ENCODE measurements at places on chromosomes 2 and 18.

DNA sequence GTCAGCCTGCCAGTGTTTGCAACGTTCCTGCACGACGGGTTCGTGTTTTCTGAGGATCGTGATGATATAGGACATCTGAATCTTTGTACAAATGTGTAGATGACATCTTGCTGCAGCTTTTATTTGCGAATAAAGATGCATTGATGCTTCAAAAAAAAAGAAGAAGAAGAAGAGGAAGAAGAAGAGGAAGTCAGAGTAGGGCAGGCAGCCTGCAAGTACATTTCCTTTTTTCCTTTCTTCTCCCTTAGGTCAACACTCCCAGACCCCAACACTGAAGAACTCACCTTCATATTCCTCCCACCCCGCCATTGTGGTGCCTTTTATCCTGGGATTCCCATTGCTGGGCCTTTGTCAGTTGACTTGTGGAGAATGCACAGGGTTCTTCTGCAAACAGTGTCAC, 91.5 kb downstream of the FHOD3 start:
- no peak for DNase-seq

GRCh38 chr2:114442510-114442909, at the start of gene DPP10:
Gene DPP10 (plus strand): TSS chr2:114442641.
- no peak for DNase-seq

DNA sequence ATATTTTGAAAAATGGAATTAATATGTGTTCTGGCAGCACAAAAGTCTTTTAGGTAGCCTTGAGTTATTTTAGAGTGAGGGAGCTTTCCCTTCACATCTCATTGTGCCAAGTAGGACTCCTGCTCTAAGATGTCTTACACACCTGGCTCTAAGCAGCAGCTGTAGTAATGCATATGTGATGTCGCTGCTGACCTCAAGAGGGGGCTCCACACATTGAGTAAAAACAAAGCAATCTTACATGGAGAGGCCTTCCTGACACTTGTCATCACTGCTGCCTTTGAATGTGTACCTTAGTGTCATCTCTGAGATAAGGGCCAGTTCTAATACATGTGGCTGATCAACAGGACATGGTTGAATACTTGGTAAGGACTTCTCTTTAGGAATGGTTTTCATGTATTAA, 75.8 kb downstream of the ACTR3 start:
- no peak for DNase-seq

DNA sequence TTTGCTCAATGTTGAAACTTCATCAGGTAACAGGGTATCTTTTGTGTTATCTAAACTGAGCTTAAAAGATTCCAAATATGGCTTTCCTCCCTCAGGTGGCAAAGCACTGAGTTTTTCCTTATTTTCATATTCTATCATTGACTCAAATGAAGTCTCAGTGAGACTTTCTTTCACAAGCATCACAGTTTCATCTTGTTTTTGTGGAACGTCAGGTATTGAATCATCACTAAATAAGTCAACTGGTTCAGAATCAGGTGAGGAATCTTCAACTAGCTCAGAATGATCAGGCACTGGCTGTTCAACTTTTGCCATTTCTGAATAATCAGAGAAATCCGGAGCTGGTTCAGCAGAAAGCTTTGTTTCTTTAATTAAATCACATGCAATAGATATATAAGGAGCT, 24.6 kb downstream of the RTN4 start:
- DNase-seq = no peak

GRCh38 chr2:229350117-229350805, 79.2 kb upstream of the PID1 start:
- no peak for DNase-seq

- DNase-seq = no peak
These were observed at the start of gene KCNIP3 for GRCh38 chr2:95296880-95297487. Gene KCNIP3 (plus strand): TSS chr2:95297347. CDS start chr2:95297439, 92 bp downstream.

DNA sequence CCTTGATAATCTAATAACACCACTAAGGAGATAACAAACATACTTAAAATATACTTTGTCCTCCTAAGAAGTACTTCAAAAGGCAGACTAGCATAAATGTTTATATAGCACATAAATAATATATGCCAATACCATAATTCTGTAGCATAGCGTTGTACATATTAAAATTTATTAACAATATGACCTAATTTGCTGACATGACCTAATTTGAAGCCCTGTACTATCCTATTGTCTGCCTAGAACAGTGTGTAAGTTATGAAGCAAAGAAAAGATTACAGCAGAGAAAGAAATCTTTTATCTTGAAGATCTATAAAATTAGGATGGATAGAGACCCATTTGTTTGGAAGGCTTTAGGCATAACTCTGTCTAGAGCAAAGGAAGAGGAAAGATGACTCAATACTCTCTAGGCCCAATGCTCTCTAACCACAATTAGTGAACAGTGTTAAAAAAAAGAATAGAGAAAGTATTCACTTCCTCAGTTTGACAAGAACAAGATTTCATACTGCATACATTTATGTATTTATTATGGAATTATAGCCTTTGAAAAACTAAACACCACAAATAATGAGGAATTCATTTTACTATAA, 231.3 kb downstream of the ZRANB3 start:
- no peak for DNase-seq

DNA sequence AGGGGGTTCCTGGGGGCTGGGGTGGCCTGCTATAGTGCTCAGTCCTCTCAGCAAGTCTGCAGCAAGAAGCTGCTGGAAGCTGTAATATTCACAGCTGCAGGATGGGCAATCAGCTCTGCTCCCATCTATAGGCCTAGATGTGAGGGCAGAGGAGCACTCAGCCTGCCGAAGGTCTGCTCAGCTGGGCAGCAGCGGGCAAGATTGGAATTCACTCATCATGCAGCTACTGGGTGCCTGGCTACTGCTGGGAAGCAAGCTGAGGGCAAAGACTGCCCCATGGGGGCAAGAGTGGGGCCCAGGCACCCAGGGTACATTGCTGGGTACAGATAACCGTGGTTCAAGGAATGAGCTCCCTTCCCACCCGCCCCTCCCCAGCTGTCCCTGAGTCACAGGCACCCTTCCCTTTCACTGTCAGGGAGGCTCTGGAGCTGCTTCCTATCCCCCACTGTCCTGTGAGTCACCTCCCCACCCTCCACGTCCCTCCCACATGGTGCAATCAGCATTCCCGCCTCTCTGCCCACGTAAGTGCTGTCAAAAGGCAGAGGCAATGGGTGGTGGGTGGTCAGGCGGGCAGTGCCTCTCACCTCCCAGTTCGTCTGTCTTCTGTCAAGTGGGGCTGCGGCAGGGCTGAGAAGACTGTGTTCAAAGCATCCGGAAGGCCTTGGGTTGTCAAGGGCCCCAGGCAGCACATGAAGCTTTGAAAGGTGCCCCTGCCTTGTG, 169.2 kb downstream of the TRIM43 start:
- DNase-seq = no peak

- no peak for DNase-seq
These were observed 26.3 kb upstream of the AGAP1 start for GRCh38 chr2:235467588-235467987.

GRCh38 chr2:151946899-151947812, 118.9 kb upstream of the ARL5A start:
- no peak for DNase-seq

DNA sequence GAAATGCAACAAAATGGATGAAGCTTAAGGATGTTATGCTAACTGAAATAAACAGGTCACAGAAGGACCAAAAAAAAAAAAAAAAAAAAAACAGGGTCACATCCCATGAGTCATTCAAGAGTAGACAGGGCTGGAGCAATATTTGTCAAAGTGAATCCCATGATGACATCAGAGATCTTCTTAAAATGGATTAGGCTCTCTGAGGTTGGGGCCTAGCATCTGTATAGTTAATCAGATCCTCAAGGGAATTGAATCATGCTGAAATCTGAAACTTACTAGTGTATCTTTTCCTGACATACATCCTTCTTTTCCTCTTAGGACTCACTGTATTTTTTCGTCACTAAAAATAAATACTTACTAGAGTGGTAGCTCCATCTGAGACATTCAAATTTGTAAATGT, 380.6 kb upstream of the NXPH2 start:
- DNase-seq = no peak

GRCh38 chr18:77359561-77360314, 110.1 kb downstream of the GALR1 start:
- no peak for DNase-seq

DNA sequence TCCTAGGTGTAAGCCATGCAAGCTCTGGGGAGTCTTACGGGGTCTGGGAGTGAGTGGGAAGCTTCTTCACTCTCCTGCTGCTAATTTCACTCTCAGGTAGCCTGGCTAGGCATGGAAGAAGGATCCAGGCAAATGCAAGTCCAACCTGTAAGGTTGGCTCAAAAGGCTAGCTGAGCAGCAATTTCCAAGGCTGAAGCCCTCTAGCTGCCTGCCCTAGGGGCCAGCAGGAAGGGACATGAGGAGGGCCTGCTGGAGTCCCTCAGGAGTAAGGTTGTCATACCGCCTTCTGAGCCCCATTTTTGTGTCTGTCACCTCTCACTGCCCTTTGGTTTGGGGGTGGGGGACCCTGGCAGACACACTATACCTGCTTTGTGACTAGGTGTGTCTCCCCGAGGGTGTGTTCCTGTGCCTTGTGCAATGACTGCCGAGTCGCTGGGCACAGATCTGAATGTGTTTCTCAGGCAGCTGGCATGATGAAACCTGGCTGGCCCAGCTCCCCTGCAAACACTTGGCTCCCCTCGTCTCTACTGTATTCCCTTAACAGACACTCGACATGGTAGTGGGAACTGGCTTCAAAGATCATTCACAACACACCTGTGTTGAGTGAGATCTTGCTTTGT, 123.9 kb upstream of the FAM136A start:
- DNase-seq = no peak

- DNase-seq = no peak
These were observed 758 bp downstream of the SCLY start for GRCh38 chr2:238061315-238062202.

DNA sequence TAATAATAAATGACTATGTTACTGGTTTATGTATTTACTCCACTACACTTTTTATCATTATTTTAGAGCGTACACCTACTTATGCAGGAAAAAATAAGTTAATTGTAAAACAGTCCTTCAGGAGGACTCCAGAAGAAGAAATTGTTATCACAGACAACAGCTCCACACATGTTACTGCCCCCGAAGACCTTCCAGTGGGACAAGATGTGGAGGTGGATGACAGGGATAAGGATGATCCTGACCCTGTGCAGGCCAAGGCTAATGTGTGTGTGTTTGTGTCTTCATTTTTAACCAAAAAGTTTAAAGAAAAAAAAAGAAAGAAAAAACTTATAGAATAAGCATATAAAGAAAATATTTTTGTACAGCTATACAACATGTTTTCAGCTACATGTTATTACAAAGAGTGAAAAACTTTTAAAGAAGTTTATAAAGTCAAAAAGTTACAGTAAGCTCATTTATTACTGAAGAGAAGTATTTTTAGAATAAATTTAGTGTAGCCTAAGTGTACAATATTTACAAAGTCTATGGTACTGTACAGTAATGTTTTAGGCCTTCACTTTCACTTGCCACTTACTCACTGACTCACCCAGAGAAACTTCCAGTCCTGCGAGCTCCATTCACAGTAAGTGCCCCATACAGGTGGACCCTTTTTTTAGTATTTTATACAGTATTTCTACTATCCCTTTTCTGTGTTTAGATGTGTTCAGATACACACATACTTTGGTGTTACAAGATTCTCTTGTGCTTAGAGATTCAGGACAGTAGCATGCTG, 7.5 kb downstream of the TGFBRAP1 start:
- DNase-seq = no peak

- DNase-seq = no peak
These were observed 38.2 kb upstream of the PPM1B start for GRCh38 chr2:44130441-44130840.

GRCh38 chr2:233513953-233514655, 52.5 kb downstream of the USP40 start:
- no peak for DNase-seq

DNA sequence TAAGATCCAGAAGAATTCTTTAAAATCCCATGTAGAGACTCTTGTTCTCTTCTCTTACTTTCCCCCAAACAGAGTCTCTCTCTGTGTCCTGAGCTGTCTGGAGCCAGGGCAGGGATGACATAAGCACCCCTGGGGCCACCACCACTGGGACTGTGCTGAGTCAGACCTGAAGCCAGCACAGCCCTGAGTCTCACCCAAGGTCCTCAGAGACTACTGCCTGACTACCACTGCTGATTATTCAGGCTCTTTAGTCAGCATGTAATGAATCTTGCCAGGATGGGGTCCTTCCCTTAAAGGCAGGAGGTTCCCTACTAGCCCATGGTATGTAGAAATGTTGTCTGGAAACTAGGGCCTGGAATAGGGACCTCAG, 34.9 kb upstream of the DYNC1I2 start:
- no peak for DNase-seq

GRCh38 chr18:23877371-23877770, 137.2 kb upstream of the TTC39C start:
- no peak for DNase-seq

GRCh38 chr2:137764646-137765045, 199.6 kb upstream of the HNMT start:
- no peak for DNase-seq

- DNase-seq = no peak
These were observed 198.3 kb downstream of the ACKR3 start for GRCh38 chr2:236767941-236768340.

GRCh38 chr2:121088251-121089165, 196.5 kb downstream of the TFCP2L1 start:
- DNase-seq = no peak

All from stimulated activated CD8-positive, alpha-beta memory T cell treated with anti-CD3 and anti-CD28 coated beads, Interleukin-4, amount 100 ng/mL, for 1 hour (primary cell).